ENCODE measurements at places on chromosomes 6 and 20.

GRCh38 chr20:20188647-20189046, 136.3 kb downstream of the CFAP61 start:
- no peak for DNase-seq

- no peak for DNase-seq
Observed at GRCh38 chr6:144469144-144469575, 184.0 kb downstream of the UTRN start.

DNA sequence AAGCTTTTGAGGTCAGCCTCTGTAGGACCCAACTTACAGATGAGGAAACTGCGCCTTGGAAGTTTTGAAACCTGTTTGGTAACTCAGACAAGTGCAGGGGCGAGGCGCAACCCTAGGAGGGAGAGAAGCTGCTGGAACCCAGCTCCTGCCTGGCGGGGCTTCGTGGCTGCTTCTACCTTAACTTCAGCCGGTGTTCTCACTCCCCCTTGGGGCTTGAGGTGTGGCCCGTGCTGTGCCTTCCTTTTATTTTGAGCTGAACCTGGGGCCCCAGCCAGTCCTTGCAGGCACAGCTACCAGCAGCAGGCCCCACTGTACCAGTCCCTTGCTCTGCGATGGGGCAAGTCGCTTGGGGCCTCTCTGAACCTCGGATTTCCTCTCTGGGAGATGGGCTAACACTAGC, 12.0 kb downstream of the RBM38 start:
- DNase-seq: no peak

GRCh38 chr6:43714311-43715055, 26.9 kb upstream of the MRPS18A start:
- no peak for DNase-seq

DNA sequence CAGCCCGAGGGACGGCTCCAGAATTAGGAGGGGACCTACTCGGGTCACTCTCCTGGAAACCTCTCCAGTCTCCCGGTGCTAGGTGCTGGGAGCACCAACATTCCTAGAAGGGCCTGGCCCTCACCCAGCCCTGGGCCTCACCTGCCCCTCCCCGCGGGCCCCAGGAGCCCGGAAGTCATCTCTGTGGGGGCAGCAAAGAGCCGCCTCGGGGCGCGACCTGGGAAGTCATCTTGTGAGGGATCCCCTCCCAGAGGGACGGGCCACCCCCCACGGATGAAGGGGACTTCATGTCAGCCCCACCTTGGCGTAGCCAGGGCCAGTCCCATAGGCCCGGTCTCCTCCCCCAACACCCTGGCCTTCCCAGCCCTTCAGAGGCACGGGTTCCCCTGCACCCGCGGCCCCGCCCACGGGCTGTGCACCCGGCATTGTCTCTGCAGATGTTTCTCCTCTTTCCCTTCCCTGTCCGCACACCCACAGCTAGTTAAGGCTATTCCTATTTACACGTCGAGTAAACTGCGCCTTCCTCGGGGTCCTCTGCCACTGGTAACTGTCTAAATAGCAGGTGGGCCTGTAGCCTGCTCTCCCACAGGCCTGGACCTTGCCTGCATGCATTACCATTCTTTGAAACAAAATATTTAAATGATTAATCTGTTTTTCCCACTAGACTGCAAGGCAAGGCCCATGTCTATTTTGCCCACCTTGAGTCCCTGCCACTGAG, 896 bp upstream of the RNASET2 start:
- no peak for DNase-seq

- DNase-seq: no peak
Observed at GRCh38 chr20:37342231-37343177, 3.4 kb upstream of the SRC start.

DNA sequence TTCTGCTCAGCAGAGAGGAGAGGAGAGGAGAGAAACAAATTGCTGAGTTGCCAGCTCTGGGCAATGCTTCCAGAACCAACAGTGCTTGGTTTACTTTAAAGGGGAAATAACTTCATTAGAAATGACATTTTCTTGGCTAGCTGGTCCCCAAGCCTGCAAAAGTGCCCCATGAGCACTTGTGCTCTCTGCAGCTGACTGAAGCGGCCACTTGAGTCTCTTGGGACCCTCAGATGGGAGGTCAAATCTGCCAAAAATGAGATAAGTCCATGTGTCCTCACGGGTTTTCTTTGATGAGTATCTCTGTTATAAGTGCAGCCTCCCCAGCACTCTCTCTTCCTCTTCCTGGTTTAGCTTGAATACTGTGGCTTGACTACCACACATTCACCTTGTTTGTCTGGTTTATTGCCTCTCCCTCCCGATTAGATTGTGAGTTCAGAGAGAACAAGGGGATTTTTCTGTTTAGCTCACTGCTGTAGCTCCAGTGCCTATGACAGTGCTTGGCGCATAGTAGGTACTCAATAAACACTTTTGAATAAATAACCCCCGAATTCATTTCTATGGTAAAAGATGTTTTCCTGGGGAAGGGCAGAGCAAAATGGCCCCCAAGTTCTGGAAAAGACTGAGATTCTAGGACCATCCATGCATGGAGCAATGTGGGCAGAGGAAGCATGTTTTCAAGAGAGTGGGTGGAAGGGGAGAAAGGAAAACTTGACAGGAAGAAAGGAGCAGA, 7.0 kb upstream of the RIN2 start:
- DNase-seq: no peak

DNA sequence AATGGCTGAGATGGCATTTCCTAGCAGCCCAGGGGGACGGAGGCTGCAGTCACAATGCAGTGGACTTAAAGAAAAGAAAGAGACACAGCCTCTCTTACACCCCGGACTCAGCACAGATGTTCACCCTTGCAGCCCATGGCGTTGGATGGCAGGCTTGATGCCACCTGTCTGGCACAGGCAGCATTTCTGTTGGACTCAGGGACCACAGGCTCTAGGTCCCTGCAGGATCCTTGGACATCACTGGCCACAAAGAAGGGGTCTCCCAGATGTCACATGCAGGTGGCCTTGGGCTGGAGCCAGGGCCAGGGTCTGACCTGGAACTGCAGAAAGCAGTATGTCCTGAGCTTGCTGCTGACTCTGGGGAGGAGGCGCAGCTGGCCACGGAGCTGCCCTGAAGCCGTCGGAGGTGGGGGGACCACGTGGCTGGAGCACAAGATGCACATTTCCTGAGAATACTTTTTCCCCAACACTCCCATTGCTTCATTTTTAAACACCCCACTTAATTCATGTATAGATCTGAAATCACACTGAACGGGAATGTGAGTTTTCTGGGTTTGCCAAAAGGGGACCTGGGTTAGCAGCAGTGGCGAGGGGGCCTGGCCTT, 102.3 kb upstream of the SULF2 start:
- DNase-seq: no peak

DNA sequence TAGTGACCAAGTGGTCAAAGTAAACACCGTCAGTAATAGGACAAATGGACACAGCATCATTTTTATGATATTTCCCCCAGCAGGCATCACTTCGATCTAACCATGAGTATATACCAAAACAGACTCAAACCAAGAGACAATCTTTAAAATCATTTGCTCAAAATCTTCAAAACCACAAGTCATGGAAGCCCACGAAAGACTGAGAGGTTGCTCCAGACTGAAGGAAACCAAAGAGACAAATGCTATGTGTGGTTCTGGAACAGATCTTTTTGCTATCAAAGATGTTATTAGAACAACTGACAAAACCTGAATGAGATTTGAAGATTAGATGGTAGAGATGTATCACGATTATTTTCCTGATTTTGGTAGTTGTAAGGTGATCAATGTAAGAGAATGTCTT, 197.7 kb downstream of the TBXT start:
- no peak for DNase-seq

DNA sequence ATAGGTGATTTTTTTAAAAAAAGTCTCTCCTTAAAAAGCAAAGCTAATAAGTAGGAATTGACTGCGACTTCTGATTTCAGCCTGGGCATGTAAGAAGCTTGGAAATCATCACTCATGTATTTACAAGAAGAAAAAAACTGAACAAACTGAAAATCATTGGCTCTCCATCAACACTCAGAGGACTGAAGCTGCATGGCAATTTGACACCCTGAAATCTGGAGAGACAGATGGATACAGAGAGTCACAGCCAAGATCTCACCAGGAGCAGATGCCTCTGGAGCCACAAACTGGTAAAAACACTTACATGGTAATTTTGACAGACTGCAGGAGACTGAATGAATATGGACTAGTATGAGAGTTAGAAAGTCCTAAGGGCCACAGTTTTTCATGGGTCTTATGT, 191.2 kb upstream of the TCF21 start:
- DNase-seq: no peak

GRCh38 chr6:107202876-107203468, 87.7 kb upstream of the BEND3 start:
- no peak for DNase-seq

All from bone marrow (tissue), 2 donors.